NCI-H524 (cell line): ENCODE measurements at places on chromosomes 16 and 17.

GRCh38 chr16:29148131-29148691 is 163.4 kb downstream of the LAT start:
- no peak for DNase-seq

GRCh38 chr17:74521701-74522201 is 9.5 kb downstream of the CD300LB start:
- no peak for DNase-seq

- DNase-seq, result no peak
Measured at GRCh38 chr16:79561729-79562128, 38.8 kb downstream of the MAF start.

DNA sequence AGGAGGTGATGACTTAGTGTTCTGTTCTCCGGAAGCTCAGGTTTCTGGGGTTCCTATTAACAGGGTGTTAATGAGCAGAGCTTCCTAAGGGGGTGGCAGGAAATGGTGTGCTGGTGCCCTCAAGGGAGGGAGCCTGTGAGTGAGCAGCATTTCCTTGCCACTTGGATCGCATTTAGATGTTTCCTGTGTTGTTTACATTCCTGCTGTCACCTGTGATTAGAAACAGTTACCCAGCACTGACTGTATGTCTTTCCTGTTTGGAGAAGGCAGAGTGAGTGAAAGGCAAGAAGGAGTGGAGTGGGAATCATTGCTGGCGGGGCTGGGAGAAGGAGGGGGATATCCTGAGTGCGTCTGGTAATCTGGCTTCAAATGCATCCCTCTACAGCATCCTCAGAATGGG is 214.6 kb downstream of the CCDC182 start:
- no peak for DNase-seq

GRCh38 chr17:72104164-72104862 is 16.5 kb upstream of the SOX9 start:
- DNase-seq, result no peak

GRCh38 chr16:87044032-87044382 is 273.2 kb downstream of the C16orf95 start:
- no peak for DNase-seq

DNA sequence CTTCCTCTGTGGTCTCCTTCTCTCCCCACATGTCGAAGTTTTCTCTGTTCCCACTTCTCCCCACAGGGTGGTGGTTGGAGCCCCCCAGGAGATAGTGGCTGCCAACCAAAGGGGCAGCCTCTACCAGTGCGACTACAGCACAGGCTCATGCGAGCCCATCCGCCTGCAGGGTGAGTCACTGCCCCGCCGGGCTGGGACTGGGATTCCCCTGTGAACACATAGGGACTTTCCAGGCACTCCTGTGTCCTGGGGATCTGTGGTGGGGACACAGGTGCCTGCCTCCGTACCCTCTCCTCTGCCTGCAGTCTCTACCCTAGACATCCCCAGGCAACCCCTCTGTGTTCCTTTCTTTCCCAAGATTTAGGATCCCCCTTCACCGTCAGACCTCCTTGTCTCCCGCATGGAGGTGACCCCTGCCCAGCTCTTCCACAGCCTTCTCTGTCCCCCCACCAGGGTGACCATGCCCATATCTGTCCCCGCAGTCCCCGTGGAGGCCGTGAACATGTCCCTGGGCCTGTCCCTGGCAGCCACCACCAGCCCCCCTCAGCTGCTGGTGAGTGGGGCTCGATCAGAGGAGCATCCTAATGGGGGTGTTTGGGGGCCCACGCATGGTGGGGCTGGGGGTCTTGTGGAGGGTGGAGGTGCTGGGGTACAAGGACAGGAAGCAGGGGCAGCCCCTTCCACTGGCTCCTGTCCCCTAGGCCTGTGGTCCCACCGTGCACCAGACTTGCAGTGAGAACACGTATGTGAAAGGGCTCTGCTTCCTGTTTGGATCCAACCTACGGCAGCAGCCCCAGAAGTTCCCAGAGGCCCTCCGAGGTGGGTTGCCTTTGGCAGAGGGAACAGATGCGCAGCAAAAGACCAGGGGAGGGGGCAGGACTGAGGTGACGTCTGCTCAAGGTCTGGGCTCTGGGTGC is 5.8 kb downstream of the ITGAM start:
- DNase-seq, result no peak

DNA sequence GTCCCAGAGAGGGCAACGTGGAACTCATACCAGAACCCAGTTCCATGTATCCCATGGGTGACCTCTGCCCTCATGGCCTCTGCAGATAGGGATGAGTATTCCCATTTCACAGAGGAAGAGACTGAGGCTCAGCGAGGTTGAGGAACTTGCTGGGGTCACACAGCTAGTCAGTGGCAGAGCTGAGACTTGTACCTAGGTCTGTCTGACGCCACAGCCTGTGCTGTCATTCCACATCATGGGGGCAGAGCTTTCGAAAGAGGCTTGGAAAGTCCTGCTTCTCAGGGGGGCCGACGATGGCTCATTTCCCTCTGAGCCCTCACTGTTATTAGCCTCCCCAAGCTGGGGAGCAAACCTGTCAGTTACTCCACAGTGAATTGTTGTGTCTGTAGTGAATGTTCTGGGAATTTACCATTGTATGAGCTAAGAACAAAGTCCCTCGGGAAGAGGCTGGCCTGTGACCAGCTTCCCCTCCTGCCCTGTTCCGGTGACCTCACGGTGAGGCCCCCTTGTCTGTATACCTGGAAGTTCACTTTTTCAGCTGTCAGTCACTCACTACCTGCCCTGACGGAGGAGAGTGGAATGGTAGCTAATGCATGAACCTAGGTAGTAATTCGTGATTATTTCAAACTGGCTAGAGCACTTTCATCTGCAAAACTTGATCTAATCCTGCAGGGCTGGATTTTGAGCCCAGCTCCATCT is 8.9 kb downstream of the METTL22 start:
- no peak for DNase-seq

GRCh38 chr17:36063786-36064541 is at the start of gene CCL18:
TSS of gene CCL18 (plus strand) at chr17:36064272. CDS start at chr17:36064343, 71 bp downstream.
- no peak for DNase-seq

DNA sequence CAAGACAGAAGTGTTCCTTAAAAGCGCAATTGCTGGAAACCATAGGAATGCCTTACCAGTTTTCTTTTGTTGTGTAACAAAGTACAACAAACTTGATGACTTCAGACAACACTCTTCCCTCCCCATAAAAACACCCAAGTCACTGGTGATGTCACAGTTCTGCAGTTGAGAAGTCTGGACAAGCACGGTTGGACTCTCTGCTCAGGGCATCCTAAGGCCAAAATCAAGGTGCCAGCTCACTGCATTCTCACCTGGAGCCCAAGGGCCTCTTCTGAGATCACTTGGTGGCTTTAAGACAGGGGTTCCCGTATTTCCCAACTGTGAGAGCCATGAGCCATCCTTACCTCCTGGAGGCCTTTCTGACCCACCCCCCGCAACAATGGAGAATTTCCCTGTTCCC is 45.6 kb upstream of the MEAK7 start:
- no peak for DNase-seq

- no peak for DNase-seq
Measured at GRCh38 chr17:77381185-77381700, 240.5 kb downstream of the SEC14L1 start.

DNA sequence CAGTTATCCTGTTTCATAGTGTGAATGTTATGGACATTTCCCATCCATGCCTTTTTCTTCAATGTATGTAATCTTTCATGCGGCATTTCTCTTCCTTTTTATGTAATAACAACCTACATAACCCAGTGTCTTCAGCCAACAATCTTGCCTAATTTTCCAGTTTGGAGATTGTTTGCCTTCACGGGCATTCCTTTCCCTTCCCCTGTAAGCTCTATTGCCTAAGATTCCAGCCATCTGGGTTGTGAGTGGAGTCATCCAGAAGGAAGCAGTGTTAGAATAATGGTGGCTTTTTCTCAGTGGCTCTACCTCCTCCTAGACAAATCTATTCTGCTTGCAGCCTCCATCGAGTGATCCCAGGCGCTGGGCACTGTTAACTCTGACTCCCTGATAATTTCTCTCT is 22.3 kb downstream of the SYCE1L start:
- DNase-seq, result no peak

DNA sequence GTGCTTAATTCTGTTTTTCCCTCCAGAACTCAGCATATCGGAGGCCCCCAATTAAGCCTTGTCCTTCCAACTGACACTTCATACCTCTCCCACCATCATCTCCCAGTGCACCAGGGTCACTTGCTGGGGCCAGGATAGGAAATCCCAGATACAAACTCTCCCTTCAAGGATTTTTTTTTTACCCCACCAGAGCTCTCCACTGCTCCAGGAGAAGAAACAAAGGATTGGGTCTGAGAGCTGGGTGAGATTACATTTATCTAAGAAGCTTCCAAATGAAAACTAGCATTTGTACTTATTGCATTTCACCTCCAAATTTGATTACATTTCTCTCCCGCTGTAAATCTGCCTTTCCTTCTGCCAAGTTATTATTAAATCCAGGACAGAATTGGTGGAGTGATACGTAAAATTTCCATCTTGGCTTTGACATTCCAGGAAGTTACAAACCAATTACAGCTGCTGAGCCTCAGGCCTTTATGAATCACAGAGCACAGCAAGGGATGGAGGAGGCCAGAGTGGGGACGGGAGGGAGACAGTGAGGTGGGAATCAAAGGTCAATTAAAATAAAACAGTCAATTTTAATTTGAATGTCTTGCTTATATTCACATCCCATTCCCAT is 123.5 kb downstream of the USP31 start:
- DNase-seq, result no peak
